Anterior cingulate cortex (tissue), 58 donors: ENCODE measurements at places on chromosomes 7 and 10.

DNA sequence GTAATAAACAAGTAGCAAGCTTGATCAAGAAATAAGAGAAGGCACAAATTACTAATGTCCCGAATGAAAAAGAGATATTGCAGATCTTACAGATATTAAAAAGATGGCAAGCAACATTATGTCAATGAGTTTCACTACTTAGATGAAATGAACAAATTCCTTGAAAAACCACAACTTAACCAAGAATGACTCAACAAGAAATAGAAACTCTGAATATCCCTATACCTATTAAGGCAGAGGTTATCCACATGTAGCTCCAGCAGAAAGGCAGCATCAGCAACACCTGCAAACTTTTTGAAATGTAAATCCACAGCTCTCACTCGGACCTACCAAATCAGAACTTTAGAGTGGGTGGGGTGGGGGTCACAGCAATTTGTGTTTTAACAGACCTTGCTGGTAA lies 33.6 kb downstream of the PDE1C start:
- DNase-seq: no peak

- DNase-seq: no peak
Measured at GRCh38 chr7:29337546-29338116, 143.1 kb downstream of the CHN2 start.

DNA sequence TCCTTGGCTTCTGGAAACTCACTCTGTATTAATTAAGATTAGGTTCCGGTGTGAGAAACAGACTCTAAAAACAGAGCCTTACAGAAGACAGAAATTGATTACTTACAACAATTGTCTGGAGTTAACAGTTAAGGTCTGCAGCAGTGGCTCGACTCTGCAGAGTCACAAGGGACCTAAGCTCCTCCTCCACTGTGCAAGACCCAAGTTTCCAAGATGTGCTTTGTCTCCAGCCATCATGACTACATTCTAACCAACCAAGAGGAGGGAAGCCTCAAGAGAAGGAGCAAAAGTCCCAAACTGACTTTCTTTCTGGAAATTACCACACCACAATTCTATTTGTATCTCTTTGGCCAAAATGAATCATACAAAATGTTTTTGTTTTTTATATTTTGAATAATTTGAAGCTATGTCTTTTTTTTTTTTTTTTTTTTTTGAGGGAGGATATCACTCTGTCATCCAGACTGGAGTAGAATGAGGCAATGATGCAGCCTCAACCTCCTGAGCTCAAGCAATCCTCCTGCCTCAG lies 14.2 kb upstream of the ODAD2 start:
- DNase-seq: no peak

DNA sequence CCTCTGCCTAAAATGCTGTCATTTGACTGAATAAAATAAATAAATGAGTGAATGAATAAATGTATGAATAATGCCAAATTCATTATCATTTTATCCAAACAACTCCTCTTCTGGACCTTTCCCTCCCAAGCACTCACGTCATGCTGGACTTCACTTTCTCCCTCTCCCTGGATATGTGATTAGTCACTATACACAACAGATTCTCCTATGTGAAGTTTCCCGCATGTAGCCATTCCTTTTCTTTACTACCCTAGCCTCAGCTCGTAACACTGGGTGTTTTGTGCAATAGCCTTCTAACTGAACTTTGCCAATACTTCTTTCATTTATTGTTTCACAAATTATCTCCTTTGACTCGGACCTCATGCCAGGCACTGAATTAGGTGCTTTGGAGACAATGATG lies 87.6 kb upstream of the IL6 start:
- DNase-seq: no peak

GRCh38 chr7:71962636-71963035 lies 449.5 kb downstream of the CALN1 start:
- no peak for DNase-seq

- DNase-seq: no peak
Measured at GRCh38 chr10:24240041-24240751, 31.3 kb downstream of the KIAA1217 start.

DNA sequence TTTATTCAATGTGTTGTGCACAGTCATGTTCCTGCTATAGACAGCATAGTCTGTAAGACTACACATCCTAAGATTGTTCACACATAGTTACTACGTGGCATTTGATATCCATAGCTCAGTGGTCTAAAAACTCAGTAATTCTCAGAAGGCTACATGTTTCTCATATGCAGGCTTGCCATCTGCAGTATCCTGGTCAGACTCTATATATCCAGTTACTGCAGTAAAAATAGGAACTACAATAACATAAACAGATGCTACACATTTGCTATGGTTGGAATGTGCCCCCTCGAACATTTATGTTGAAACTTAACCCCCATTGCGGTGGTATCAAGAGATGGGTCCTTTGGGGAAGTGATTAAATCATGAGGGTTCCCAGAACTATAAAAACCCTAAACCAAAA lies 1377.8 kb upstream of the LRRTM3 start:
- no peak for DNase-seq

GRCh38 chr10:73039635-73040034 lies 57.0 kb downstream of the P4HA1 start:
- no peak for DNase-seq

- no peak for DNase-seq
Measured at GRCh38 chr7:22680482-22680911, 46.5 kb upstream of the IL6 start.

DNA sequence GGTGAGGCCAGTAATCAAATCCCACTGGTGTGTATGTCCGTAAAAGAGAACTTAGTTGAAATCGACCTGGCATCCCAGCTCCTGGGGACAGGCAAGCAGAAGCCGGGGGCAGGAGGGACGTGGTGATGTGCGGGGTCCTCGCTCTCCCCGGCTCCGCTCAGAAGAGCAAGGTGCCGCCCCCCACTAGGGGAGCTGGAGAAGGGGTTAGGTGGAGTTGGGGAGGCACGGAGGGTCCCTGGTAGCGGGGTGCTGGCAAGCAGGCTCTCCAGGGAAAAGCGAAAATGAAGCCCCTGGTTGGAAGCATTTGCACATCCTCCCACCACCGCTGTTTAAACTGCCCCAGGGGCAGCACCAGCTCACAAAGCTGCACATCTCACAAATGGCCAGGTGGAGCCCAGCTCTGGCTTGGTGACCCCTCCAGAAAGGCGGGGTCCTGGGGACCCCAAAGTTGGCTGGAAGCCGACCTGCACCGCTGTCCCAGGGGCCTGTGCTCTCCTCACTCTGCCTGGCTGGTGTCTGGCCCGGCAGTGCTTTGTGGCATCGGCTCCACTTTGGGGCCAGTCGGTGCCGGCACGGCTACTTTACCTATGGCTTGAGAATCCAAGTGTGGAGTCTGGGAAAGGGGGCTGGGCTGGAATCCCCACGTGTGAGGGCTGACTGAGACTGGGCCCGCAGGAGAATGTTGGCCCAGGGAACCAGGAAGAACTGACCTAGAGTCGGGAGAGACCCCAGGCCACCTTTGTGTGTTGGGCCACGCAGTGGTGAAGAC lies 2.9 kb upstream of the CFAP46 start:
- no peak for DNase-seq
